ENCODE measurements at places on chromosomes 1 and 21. TPM values are rescaled to one million over a fixed set of nuclear protein-coding genes. Genes with fewer than 3 reads are reported as not detected.

Gene SPRR2B
- total RNA-seq = not detected

Gene NCF2
- total RNA-seq = 5.4 TPM

Gene HUNK
- 0.54 TPM for total RNA-seq

Gene BATF3
- 77.9 TPM for total RNA-seq

Gene NR1I3
- not detected for total RNA-seq

Gene ERG
- total RNA-seq = not detected

Gene TFF1
- total RNA-seq = not detected

Gene TRNAU1AP
- total RNA-seq = 42.6 TPM

Gene TMCO4
- 13.9 TPM for total RNA-seq

Gene DISP1
- 1.9 TPM for total RNA-seq

Gene SUSD4
- 0.33 TPM for total RNA-seq

Gene LCE1A
- total RNA-seq = not detected

Gene LRRC71
- total RNA-seq = not detected

Gene RPTN
- total RNA-seq = not detected

Gene ACADM
- total RNA-seq = 57.4 TPM

Gene HHIPL2
- 0.14 TPM for total RNA-seq

Data from activated naive CD8-positive, alpha-beta T cell treated with anti-CD3 and anti-CD28 coated beads for 36 hours (primary cell).